ENCODE measurements at places on chromosomes 5 and 9.

DNA sequence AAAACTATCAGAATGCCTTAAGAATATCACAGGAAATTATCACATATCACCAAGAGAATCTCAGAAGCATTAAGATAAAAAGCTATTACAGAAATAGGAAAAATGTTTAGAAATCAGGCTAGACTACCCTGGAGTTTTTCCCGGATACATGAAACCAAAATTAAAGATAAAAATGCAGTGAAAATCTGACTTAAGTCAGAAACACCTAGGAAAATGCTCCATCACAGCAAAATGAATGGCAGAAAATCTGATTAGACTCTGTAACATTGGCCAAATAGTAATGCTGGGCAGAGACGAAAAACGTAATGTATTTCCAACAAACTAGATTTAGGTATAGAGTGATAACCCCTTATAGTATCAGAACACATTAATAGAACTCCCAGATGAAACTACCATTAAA, 1626.7 kb upstream of the C9orf72 start:
- no peak for DNase-seq

GRCh38 chr9:131233995-131234394, 42.3 kb downstream of the FAM78A start:
- DNase-seq, result no peak

DNA sequence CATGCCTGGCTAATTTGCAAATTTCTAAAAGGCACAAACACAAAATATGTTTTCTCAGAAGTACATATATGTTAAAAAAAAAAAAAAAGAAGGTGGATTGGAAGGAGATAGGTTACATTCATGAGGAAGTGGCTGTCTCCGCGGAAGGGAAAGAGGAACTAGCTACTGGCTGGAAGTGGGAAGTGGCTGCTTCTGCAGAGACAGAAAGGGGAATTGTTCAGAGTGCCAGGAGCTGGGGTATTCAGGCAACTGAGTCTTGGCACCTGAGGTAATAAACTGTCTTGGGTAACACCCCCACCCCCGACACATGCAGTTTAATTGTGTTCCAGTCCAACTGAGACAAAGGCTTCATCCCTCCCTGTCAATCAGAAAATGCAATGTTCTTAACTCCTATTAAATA, 45.6 kb downstream of the S1PR3 start:
- no peak for DNase-seq

GRCh38 chr5:180128671-180129261, 57.2 kb upstream of the RNF130 start:
- no peak for DNase-seq

DNA sequence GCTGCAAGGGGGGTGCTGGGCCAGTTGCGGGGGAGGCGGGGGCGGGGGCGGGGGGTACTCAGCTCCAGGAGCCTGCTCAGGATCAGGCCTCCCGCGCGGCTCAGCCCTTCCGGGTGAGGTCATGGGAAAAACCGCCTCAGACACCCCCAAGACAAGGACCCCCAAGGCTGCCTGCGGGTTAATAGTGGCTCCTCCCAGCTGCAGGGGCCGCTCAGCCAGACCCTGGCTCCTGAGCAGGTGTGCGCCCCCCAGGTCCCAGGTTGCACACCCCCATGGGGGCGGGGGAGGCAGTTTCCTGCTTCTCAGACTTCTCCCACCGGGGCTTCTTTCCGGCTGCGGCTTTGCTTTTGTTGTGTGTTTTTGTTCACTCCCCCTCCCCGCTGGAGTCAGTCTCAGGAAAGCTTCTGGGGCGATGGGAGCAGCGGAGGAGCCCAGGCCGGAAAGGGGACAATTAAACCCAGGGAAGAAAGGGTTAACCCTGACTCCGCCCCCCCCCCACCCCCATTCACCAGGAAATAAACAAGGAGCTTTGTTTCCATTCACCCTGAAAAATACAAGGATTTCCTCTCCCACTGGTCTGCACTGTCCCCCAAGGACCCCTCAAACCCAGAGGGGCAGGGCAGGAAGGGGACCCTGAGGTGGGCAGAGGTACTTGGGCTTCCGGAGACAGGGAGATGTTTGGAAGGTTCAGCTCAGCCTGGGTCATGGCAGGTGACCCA, 42.3 kb upstream of the NOTCH1 start:
- no peak for DNase-seq

GRCh38 chr9:78856781-78857180, 559.9 kb downstream of the PSAT1 start:
- DNase-seq, result no peak

DNA sequence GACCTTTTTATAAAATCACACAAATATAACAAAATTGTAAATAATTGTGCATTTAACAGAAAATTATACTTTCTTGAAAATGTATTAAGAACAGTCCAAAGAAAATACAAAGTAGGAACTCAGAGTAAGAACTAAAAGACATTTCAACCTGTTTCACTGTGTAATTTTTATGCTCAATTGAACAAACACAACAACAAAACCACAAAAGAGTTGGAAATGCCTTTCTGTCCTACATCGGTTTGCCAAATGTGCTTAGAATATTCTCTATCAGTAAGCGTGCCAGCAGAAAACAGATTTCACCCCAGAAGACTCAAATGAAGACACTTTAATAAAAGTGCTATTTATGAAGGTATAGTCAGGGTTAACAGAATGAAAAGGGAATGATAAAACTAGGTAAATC, 592.1 kb downstream of the PRELID2 start:
- no peak for DNase-seq

GRCh38 chr5:168390491-168390890, 95.8 kb upstream of the RARS1 start:
- no peak for DNase-seq

GRCh38 chr5:14745188-14745563, 80.7 kb downstream of the OTULIN start:
- no peak for DNase-seq

GRCh38 chr5:2917524-2917923, 166.0 kb upstream of the IRX2 start:
- DNase-seq, result no peak

- no peak for DNase-seq
Measured at GRCh38 chr5:5788793-5789192, 366.3 kb downstream of the ICE1 start.

GRCh38 chr5:27532305-27532704, 493.9 kb upstream of the CDH9 start:
- no peak for DNase-seq

DNA sequence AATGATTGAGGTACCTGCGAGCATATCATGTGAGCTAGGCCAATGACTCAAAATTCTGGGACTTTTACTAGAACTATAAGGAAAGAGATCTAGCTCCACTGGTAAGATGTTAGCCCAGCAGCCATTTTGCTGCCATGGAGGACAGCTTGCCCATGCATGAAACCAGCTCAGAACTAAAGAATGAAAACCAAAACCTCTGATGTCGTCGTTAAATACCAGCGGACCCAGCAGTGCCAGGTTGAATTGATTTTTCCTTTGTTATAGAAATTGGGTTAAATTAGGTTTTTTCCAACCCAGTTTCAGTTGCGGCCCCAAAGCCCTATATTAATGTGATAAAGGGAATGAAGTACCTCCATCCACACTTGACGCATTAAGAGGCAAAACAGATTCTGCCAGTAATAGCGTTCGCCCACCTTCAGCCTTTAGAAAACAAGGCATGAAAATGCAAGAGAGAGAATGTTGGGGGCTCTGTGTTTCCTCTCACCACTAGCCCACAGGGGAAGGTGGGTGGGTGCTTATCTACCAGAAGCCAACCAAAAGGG, 5.5 kb upstream of the ITK start:
- DNase-seq, result no peak

DNA sequence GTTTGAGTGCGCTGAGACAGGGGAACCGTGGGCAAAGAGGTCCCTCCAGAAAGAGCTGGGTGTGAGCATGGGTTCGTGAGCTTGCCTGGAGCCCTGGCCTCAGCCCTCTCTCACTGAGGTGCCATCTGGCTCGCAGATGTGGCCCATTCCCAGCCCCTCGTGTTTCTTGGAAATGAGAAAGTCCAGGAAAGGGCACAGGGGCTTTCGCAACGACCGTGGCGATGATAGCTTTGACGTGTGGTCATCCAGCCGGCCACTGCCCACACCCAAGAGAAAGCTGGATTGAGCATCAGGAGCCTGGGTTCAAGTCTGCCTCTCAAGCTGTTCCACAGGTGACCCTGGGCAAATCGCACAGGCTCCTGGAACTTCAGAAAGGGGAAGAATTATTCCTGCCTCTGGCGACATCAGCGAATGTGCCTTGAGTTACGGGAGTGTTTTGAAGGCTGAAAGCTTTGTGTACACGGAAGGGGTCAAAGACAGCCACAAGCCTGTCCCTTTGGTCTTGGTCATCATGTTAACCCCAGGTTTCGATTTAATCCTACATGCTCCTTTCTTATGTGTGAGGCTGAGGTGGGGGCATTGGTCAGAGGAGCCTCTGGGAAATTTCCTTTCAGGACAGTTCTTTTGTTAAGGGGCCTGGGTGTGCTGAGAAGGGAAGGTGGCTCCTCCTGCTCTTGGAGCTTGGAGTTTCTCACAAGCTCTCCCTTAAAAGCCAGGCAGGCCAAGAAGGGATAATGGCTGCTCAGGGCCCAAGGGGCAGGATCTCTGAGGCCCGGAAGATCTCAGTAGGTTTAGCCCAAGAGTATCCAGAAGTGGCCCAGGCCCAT, 41.7 kb upstream of the IL17B start:
- no peak for DNase-seq

GRCh38 chr9:126293522-126293889, 33.1 kb upstream of the MVB12B start:
- no peak for DNase-seq

- no peak for DNase-seq
Measured at GRCh38 chr5:105088102-105088501, 1525.5 kb upstream of the NUDT12 start.

- no peak for DNase-seq
Measured at GRCh38 chr9:85427772-85428171, 314.0 kb downstream of the AGTPBP1 start.

GRCh38 chr5:28788954-28789353, 1750.6 kb upstream of the CDH9 start:
- no peak for DNase-seq
